ENCODE measurements at places on chromosomes 4 and X.

- DNase-seq, result no peak
Measured at GRCh38 chrX:103793545-103793940, 16.9 kb downstream of the PLP1 start.

DNA sequence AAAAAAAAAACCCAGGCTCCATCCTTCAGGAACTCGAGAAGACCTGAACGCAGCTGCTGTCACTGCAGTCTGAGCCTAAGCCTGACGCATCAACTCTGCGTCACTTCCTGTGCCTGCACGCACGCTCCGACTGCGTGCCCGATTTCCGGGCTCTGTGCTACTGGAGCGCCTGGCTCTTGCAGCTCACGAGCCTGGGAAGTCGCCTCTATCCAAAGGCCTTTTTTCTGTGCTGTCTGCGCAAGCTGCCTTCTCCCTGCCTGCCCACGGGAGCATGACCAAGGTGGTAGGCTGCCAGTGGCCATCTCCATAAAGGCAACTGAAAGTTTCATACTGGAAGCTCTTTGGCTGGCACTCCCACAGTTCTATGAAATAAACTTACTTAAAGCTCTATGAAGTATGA lies 9.9 kb upstream of the GASK1B start:
- DNase-seq, result peak; percentile 30

DNA sequence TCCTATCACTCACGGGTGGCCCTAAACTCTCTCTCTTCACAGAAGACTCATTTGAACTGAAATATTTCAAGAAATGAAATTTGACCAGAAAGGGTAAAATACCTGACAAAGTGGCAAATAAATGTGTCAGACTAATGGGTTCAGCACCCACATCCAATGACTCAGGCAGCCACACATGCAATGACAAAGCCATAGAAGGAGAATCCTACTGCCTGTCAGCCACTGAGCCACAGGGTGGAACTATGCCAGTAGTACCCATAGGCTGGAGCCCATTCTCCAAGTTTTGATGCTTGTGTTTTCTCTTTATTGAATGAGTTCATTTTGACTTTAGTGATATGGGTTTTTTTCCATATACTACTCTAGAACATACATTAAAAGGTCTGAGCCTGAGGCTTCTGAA lies 179.0 kb downstream of the BEND2 start:
- DNase-seq, result no peak

- DNase-seq, result no peak
Measured at GRCh38 chr4:33890841-33891240, 2353.5 kb downstream of the ARAP2 start.

DNA sequence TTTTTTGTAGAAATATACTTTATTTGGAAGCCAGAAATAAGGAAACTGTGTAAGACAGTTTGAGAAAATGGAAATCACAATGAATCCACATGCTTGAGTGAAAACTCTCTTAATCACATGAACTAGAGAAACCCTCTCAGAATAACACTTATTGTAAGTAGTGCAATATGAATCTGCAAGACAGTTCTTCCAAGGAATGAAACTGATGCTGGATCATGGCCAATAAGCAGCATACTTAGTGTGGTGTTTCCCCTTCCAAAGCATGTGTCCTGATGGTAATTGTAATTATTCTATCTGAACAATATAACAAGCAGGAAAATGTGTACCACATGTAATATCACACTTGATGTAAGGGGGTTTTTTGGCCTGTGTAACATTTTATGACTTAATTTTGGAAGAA lies 1870.5 kb upstream of the TENM3 start:
- no peak for DNase-seq
